ENCODE measurements at places on chromosomes 4 and X.
A peak's percentile ranks its signal among the peaks of the same experiment; 100 is the strongest.

DNA sequence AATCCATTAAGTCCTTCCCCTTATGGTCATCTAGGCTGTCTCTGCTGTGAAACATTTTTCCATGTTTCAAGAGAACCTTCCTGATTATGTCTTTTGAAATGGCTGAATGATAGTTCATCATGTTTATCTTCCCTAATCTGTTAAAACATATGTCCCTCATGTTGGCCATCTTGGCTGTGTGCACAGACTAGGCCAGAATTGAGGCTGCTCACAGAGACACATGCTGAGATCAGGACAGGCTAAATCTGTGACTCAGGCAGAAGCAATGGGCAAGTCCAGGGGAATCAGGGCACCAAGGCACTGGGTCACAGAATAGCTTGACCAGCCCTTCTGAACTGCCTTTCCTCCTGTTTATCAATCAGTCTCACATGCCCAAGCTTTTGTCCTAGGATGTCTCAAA is 78.3 kb downstream of the FHDC1 start:
- DNase-seq: no peak

DNA sequence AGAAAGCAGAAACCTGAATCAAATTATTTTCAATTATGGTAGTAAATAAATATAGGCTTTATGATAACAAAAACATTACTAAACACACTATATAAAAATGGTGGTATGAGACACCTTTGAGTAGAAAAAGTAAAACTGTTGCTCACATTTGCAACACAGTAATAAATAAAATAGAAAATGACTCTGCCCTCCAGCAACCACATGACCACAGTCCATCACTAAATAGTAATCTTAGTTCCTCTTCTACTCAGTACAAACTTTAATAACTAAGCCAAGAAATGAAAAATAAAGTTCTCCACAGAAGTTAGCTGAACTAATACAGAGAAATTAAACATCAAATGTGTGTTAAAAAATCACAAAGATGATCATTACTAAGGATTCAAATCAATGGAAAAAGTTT is 108.5 kb downstream of the ADGRA3 start:
- no peak for DNase-seq

DNA sequence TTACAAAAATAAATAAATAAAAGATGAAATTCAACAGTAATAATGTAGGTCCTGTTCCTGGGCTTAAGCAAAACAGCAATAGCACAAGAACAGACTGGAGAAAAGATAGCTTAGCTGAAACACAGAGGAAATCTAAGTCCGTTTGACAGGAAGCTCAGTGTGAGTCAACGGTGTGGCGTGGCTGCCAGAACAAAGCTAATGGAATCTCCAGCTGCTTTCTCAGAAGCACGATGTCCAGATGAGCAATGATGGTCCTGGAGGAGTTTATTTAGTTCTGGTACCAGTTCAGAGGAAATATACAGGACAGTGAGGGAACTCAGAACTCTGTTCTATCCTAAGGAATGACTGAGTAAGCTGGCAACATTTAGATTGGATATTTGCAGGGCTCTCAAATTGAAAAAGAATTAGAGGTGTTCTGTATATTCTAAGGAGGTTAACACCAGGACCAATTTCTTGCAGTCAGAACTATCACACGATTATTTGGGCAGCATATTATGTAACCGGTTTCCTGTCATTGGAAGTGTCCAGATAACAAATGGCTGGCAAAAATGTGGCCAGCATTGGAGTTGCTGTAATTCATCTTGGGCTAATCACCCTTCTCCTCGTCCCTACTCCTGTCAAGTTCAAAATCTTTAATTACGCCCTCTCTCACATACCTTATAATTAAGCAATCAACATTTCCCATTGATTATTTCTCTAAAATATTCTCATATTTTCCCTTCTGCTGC is 12.7 kb downstream of the GAB3 start:
- peak; percentile 64 for DNase-seq

- no peak for DNase-seq
Measured at GRCh38 chrX:139015627-139016026, 304.1 kb upstream of the FGF13 start.

- no peak for DNase-seq
Measured at GRCh38 chrX:152843852-152844251, 13.0 kb downstream of the NSDHL start.

GRCh38 chr4:184110452-184111224 is 107.0 kb downstream of the ENPP6 start:
- DNase-seq: no peak

DNA sequence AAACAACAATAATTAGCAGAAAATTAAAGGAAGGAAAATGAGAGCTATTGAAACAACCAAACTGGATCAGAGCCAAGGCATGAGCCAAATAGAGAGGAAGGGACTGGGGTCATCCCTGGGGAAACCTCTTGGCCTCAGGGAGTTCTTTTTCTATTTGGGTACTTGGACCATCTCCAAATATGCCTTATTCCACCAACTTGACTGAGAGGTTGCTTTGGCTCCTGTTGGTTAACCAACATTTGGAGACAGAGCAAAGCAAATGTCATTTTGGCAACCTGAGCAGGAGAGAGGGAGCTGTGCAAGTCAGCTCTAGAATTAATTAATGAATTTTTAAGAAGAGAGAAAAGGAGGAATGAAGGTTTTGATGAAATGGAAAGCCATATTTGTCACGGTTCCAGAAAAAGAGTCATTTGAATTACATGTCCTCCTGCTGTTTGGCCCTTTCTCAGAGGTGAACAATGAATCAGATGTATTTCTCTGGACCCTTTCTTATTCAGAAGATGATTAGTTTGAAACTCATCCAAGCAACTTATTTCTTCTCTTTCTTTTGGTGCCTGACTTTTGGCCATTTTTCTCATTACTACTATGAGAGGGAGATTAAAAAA is 119.1 kb downstream of the CNKSR2 start:
- DNase-seq: no peak

All from GDM1 (cell line).